ENCODE measurements at places on chromosomes 1 and 21.
A peak's percentile ranks its signal among the peaks of the same experiment; 100 is the strongest.

DNA sequence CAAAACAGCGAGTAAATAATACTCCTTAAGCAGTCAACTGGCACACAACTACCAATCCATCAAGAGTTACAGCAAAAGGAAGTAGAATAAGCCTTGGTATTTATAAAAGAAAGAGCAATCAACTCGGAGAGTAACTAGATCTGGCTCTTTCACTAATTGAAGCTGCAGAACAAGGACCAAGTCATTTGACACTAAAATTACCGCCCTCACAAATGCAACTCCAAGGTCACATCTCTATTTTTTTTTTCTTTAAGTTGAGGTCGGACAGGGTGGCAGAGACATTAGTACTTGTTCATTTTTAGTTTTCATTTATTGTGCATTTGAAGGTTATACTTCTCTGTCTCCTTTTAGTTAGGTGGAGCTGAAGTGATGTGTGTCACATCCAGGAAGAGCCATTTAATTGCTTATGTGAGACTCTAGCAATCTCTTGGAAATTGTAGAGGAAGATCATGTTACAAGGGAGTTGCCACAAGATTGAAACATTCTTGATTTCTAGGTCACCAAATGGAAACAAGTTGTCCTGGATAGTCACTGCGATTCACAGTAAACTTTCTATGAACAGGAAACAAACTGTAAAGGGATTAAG, 138.1 kb upstream of the ADAMTS5 start:
- DNase-seq: peak; percentile 10

DNA sequence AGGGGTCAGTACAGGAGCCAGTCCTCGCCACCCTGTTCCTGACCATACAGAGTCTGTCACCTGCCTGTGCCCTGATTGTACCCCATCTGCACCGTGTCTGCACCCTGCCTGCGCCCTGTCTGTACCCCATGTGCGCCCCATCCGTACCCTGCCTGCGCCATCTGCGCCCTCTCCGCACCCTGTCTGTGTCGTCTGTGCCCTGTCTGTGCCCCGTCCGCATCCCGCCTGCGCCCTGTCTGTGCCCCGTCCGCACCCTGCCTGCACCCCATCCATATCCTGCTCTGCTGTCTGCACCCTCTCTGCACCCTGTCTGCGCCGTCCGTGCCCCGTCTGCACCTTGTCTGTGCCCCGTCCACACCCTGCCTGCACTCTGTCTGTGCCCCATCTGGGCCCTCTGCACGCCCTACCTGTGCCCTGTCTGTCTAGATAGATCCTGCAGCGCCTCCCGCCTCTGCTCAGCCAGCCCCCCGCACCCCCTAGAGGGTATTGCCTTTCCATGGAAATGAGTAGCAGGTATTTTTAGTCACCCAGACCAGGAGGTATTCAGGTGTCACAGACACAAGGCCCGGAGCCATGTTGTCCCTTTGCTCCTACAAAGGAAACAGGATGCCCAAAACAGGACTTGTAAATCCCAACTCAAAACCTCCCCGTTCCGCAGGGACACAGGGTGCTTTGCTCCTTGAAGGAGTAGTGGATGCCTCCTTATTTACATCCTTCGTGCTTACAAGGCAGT, 7.7 kb upstream of the NPHP4 start:
- DNase-seq: no peak

DNA sequence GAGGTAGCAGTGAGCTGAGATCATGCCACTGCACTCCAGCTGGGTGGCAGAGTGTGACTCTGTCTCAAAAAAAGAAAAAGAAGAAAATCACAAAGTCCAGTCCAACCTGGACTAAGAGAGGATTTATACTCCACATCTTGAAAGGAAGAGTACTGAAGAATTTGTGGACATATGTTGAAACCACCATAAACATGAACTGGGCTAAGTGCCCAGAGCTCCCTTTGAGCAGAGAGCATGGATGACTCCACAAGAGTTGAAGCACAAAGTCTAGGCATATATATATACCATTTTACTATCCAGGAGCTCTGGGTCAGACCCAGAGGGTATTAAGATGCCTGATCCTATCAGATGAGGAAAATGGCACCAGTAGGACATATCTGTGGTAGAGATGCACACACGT, 86.6 kb downstream of the OMA1 start:
- DNase-seq: no peak

DNA sequence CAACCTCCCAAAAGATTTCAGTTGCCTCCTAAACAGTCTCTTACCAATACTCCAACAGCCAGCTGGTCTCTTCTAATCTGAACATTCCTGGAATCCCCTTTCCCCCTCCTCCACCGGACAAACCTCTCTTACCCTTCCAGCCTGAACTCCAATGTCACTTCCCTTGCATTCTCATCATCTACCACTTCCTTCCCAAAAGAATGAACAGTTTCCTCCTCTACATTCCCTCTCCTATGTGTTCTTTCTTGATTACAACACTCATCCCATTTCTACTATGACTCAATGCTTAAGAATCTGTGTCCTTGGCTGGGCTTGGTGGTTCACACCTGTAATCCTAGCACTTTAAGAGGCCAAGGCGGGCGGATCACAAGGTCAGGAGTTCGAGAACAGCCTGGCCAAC, 417.1 kb downstream of the SETD4 start:
- DNase-seq: peak; percentile 77

DNA sequence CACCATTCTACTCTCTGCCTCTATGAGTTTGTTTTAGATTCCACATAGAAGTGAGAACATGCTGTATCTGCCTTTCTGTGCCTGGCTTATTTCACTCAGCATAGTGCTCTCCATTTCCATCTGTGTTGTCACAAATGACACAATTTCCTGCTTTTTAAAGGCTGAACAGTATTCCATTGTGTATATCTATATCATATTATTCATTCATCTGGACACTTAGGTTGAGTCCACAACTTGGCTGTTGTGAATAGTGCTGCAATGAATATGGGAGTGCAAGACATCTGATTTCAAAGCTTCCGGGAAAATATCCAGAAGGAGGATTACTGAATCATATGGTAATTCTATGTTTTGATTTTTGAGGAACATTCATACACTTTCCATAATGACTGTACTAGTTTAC, 20.1 kb upstream of the DONSON start:
- DNase-seq: no peak

DNA sequence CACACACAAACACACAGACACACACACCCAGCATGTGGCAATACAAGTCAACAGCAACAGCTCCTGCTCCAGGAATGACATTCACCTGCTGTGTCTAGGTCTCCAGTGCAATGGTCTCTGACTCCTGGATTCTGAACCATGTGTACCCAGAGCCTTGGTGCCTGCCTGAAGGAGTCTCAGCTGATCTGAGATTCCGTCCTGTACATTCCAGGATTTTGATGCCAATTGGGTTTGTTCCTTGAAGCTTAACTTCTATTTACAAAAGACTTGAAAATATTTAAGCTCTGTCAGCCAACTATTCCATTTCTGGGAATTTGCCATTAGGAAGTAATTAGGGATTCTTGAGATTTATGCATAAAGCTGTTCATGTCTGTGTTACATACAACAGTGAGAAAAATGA, 85.4 kb upstream of the LRRC8D start:
- DNase-seq: no peak

- no peak for DNase-seq
These were observed 36.6 kb upstream of the NHLH2 start for GRCh38 chr1:115877511-115877910.

GRCh38 chr1:50568782-50569181, 145.5 kb upstream of the DMRTA2 start:
- DNase-seq: no peak

DNA sequence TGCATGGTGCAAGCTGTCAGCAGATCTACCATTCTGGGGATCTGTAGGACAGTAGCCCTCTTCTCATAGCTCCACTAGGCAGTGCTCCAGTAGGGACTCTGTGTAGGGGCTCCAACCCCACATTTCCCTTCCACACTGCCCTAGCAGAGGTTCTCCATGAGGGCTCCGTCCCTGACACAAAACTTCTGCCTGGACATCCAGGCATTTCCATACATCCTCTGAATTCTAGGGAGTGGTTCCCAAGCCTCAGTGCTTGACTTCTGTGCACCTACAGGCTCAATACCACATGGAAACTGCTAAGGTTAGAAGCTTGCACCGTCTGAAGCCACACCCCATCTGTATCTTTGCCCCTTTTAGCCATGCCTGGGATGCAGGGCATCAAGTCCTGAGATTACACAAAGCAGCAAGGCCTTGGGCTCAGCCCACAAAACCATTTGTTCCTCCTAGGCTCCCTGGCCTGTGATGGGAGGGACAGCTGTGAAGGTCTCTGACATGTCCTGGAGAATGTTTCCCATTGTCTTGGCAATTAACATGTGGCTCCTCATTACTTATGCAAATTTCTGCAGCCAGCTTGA, 117.0 kb upstream of the NFIA start:
- DNase-seq: no peak

DNA sequence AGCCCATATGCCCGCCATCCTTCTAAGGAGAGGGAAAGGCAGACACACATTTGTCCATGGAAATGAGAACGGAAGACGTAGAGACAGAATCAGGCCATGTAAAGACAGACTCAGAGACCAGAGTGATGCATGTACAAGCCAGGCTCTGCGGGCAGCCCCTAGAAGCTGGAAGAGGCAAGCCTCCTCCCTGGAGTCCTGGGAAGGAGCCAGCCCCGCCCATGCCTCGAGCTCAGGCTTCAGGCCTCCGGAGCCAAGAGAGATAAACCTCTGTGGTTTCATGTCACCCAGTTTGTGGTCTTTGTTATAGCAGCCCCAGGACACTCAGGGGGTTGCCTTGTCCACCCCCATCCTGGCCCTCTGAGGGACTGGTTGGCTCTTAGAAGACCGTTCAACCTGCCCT, 11.6 kb downstream of the PDE9A start:
- peak; percentile 77 for DNase-seq

- DNase-seq: no peak
These were observed 198.6 kb downstream of the GPATCH2 start for GRCh38 chr1:217432339-217432738.
